GM12892 (cell line): ENCODE measurements at places on chromosomes 11 and 22.
A peak's percentile ranks its signal among the peaks of the same experiment; 100 is the strongest.

DNA sequence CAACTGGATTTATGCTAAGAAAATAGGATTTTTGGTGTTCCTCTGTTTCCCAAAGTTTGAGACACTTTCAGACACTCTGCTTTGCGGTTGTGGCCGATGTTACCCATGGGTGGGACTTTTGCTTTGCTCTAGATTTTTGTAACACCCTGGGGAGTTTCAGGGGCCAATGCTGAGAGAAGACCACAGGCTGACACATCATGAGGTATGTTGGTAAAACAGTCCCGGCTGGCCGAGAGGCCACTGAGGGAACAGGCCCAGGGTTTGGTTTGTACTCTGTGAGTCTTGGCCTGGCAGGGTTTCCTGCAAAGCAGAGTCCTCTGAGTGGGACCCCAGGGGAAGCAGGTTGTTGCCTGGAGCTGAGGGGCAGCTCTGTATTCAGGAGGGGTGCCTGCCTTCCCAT is 78.5 kb upstream of the PITPNB start:
- no peak for DNase-seq

DNA sequence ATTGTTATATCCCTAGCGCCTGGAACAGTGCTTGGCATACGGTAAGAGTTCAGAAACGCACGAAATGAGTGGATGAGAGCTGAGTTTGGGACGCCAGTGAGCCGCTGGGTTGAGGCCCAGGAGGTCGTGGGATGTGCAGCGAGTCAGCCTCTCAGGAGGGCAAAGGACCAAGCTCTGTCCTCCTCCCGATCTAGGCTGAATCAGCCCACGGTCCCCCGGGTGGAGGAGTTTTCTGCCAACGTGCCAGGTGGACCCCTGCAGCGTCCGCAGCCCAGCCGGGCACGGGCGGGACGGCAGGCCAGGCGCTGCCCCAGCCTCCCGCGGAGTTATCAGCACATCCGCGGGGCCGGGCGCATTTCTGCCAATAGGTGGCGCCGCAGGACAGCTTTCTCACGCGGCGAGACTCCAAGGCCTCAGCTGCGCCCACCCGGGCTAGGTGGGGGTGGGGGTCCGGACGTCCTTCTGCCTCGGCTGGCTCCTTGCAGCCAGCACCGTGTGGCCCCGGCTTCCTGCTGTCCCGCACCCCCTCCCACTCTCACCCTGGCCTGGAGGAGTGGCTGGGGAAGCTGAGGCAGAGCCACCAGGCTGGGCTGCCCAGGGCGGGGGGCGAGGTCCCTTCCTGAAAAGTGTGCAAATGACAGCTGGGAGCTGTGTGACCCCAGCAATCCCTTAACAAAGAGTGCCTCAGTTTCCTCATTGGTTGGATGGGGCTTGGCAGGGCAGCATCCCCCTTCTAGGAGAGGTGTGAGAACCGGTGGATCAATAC is 2.2 kb upstream of the RPS19BP1 start:
- DNase-seq, result peak; percentile 76

DNA sequence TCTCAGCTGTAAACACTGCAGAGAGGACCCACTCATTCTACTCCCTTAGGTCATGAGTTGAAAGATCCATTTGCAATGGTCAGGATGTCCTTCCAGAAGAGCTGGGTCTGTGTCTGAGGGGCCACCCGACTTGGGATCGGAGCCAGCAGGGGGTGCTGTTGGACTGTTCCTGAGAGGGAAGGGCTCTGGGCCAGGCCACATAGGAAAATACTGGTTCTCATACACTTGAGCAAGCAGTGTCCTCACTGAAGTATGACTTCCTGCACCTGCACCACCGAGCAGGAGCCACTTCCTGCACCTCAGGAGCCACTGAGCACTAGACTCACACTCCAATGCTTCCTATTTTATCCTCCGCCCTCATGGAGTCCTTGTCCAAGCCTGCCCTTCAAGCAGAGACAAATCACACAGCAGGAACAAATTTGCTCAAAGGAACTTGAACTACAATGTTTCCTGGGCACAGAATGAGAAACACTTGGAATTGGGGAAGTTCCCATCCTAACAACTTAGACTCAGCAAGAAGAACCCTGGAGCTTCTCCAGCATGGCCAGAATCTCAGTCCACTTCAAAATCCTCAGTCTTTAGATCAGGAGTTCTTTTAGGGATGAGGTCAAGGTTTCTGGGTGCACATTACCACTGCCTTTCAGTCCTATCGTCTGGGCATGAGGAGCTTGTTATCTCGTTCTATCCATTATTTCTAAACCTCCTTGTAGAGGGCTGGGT is 36.6 kb upstream of the VPREB1 start:
- peak; percentile 54 for DNase-seq

- no peak for DNase-seq
These were observed 134.6 kb downstream of the CCDC34 start for GRCh38 chr11:27228232-27228905.

GRCh38 chr11:48150213-48150612 is 66.4 kb upstream of the OR4B1 start:
- no peak for DNase-seq

DNA sequence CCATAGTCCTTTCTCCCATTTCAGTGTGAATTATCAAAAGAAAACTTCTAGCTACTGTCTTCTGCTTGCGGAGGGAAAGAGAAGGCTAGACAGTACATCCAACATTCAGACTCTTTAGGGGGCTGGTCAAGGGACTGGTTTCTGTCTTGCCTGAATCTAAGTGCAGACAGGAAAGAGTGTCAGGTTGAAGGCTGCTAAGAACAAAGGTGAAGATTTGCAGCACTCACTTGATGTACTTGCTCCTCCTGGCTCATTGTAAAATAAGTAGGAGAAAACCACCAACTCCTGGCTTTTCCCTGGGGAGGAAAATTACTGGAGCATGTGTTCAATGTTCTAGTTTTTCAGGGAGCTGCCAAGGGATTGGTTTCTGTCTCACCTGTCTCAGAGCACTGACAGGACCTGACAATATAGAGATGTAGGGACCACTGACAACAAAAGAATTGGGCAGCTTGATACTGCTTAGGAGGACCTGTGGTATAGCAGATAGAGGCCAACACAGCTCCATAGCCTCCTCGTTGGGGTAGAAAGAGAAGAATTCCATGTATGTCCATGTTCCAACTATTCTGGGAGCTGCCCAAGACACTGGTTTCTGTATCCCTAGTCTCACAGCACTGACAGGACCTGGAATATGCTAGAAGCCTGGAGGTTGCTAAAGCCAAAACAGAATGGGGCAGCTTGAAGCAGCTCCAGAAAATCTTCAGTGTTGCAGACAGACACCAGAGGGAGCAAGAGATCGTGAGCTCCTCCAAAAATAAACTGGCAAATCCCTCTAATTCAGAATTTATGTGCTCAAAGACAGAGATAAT is 39.7 kb upstream of the MMP12 start:
- DNase-seq, result no peak
